Psoas muscle (tissue), 8 donors: ENCODE measurements at places on chromosomes 2 and 18. TPM values are rescaled to one million over a fixed set of nuclear protein-coding genes. Genes with fewer than 3 reads are reported as not detected.
A peak's percentile ranks its signal among the peaks of the same experiment; 100 is the strongest.

DNA sequence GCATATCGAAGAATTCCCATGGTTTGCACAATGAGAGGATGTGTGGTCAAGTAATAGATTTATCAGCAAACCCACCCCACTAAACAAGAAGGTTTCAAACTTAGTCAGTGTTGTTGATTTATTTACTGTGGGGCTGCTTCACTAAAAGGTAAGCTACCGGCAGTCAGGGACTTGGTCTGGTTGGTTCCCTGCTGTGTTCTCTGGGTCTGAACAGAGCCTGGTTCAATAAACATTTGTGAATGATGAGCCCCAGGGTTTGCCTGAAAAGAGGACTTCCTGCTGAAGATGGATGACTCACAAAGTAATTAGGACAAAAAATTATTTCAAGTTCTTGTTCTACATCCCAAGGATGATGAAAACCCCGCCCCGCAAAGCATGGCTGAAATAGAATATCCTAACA, 108.3 kb downstream of the SPP2 start:
- H3K4me1 ChIP-seq: no peaks in the 10 kb centered on the region
- no peaks in the 10 kb centered on the region for H3K36me3 ChIP-seq
- H3K27me3 ChIP-seq: no peaks in the 10 kb centered on the region
- DNase-seq: no peak
- H3K27ac ChIP-seq: no peak overlapping the region

- H3K27ac ChIP-seq: no peak overlapping the region
- no peaks in the 10 kb centered on the region for H3K4me1 ChIP-seq
- no peaks in the 10 kb centered on the region for H3K36me3 ChIP-seq
- DNase-seq: no peak
- H3K27me3 ChIP-seq: no peaks in the 10 kb centered on the region
These were observed 92.7 kb downstream of the VWC2L start for GRCh38 chr2:214503568-214503967.

GRCh38 chr18:76503649-76504386, 8.8 kb upstream of the ZNF516 start:
- no peak overlapping the region for H3K4me3 ChIP-seq
- no peaks in the 10 kb centered on the region for H3K4me1 ChIP-seq
- no peaks in the 10 kb centered on the region for H3K27me3 ChIP-seq
- no peak overlapping the region for H3K27ac ChIP-seq

DNA sequence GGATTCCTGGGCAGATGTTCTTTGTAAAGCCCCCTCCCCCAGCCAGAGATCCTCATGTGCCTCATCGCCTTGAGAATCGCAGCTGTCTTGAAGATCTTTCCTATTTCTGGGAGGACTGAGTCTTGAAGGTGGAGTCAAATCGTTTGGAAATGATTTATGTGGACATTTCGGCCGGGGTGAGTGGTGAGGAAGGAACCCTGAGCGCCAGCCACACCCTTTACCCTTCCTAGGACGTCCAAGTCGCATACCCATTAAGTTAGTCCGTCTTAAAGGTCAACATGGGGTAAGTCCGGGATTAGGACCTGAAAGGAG, 84.9 kb upstream of the ZCCHC2 start:
- H3K27ac ChIP-seq: peak overlapping the region; percentile 95
- H3K36me3 ChIP-seq: no peaks in the 10 kb centered on the region
- DNase-seq: peak; percentile 69
- H3K4me1 ChIP-seq: peaks cover 18% of the 10 kb centered on the region

GRCh38 chr2:32453242-32454062, 96.6 kb downstream of the BIRC6 start:
- no peak for DNase-seq
- H3K27me3 ChIP-seq: no peaks in the 10 kb centered on the region
- peaks cover 45% of the 10 kb centered on the region for H3K36me3 ChIP-seq
- H3K4me3 ChIP-seq: no peak overlapping the region
- H3K4me1 ChIP-seq: no peaks in the 10 kb centered on the region

Gene AQP12B
- total RNA-seq: not detected
